ENCODE measurements at places on chromosomes 2 and 18.
A peak's percentile ranks its signal among the peaks of the same experiment; 100 is the strongest.

DNA sequence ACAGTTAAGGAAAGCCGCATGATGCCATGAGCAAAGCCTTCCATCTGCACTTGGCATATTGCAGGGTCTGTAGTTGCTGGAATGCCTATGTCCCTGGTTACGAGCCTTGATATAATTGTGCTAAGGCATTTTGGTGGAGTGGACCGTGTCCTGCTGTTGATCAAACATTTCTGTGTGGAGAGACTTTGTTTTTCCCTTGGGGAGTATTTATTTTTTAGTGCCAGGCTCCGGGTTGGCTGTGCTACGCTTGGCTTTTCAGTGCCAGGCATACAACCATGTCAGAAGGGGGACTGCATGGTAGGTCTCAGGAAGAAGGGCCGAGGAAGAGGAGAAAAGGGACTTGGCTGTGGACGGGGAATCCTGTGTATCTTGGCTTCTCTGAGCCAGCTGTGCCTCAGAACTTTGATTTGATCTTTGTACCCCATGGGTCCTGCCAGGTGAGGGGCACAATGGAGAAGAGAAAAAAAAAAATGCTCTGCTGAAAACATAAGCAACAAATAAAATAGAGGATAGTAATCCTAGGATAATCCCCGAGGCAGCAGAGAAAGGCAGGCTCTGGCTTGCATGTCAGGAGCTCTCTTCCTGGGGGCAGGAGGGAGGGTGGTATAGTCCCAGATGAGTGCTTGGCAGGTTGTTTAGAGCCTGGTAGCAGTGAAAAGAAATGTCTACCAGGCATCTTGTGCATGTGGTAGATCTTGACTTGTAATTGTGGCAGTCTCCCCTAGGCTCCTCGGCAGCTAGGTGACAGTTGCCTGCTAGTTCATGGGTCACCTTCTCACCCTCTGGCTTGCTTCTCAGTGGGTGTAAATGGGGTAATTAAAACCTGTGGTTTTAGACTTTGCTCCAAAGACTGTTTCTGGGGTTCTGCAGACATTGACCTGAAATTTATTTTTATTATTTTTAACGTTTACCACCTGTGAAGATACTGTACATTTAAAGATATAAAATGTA is 233.0 kb downstream of the NEDD4L start:
- DNase-seq: no peak

GRCh38 chr2:67997528-67997900 is 65.3 kb downstream of the C1D start:
- DNase-seq: no peak

DNA sequence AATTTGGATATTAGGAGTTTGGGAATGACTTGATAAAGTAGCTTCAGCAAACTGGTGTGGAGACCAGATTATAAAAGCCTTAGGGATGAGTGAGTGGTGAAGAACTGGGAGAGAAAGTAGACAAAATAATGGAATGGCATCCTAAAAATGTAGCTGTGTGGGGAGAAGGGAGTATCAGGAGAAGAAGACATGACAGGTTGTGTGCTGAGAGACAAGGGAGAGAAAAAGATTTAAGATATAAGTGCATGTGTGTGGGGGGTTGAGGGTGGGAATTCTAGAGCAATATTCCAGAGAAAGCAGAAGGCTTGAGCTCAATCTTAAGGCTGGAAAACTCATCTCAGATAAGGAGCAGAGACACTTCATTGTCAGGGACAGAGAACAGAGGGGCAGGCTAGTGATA is 159.5 kb downstream of the HNMT start:
- no peak for DNase-seq

DNA sequence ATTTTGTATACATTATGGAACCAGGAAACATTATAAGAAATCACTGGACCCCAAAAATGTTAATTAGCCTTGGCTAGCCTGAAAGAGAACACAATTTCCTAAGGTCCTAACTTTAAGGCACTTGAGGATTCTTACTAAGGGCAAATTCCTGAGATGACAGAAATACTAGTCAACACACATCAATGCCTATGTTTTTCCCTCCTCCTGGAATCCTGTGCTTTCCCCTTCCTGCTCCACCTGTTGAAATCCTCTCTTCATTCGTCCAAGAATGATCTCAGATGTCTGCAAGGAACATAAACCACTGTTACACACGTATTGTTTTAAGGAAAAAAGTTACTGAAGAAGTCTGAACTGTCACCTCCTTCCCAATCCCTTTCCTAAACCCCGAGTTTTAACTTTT is 21.2 kb upstream of the DARS1 start:
- no peak for DNase-seq

DNA sequence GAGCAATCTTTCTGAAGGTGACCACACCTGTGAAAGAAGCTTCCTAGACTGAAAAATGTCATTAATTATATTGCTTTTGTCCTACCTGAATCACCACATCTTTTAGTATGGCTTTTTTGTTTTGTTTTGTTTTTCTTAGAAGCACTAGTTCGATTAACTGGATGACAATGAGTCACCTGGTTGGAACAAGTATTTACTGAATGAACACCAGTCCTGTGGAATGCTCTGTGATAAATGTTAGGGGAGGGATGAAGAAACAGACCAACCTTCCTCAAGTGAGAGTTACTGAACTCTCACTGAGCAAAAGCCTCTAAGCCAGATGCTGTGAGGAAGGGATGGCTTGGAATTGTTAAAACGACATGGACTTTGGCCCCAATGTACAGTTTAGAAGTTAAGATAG is 26.8 kb upstream of the DCC start:
- no peak for DNase-seq

DNA sequence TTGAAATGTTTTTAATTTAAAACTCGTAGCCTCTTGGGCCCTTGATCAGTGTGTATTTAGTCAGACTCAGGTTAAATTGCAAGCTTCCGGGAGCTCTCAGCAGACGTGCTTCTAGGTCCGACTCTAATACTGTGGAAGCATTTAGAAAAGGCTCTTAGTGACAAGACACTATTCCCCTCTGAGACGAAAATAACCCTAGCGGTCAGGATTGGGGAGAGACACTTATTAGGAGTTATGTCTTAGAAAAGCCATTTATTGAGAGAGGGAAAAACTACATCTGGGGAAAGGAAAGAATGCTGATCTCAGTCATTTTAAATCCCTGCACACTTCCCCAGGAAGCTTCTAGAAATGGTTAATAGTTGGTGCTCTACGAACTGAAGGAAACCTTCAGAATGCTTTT is 110.5 kb upstream of the NCK2 start:
- no peak for DNase-seq

DNA sequence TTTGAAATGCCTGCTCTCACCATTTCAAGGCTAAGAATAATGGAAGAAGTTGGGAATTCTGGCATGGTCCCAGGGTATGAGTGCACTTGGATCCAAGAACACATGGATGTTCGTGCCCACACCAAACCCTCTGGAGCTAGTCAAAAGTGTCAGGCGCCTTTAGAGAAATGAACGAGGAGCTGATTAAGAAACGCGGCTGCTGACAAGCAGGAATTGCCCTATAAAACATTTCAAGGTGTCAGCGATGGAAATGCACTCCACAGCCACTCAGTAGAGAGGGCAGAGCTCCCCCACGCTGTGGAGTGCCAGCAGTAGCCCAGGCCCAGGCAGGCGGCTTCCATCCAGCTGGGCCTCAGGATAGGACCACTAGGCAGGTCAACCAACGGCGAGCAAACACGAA is 213.7 kb downstream of the TTC32 start:
- no peak for DNase-seq

DNA sequence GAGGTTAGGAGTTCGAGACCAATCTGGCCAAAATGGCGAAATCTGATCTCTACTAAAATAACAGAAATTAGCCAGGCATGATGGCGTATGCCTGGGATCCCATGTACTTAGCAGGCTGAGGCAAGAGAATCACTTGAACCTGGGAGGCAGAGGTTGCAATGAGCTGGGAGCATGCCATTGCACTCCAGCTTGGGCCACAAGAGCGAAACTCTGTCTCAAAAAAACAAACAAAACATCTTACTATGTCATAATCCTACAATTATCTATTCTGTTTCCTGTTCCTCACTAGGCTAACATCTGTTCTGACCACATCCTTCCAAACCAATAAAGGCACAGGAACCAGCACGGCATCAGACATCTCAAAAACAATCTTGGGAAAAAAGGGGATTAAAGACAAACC is 361.8 kb upstream of the UBE2E3 start:
- no peak for DNase-seq

DNA sequence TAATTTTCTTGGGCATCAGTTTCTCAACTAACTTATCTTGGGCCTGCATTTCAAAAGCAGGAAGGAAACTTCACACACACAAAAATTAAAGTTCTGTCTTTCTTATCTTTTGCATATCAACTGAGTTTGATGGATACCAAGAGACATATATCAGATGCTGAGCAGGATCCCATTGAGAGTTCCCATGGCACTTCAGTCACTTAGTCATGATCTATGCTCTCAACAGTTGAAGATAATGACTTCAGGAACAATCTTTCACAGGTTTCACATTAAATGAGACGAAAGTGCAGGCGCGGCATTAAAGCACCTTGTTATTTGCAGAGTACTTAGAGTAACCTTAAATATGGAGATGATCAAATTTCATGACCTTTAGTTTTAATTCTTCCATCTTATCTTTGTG is 2139.8 kb upstream of the CELF4 start:
- DNase-seq: no peak

- DNase-seq: no peak
These were observed 9.4 kb upstream of the CRYBA2 start for GRCh38 chr2:219002395-219003266.

GRCh38 chr2:230796280-230796862 is 68.4 kb upstream of the ITM2C start:
- DNase-seq: no peak

GRCh38 chr18:74679006-74679678 is 81.5 kb downstream of the ZNF407 start:
- DNase-seq: no peak

DNA sequence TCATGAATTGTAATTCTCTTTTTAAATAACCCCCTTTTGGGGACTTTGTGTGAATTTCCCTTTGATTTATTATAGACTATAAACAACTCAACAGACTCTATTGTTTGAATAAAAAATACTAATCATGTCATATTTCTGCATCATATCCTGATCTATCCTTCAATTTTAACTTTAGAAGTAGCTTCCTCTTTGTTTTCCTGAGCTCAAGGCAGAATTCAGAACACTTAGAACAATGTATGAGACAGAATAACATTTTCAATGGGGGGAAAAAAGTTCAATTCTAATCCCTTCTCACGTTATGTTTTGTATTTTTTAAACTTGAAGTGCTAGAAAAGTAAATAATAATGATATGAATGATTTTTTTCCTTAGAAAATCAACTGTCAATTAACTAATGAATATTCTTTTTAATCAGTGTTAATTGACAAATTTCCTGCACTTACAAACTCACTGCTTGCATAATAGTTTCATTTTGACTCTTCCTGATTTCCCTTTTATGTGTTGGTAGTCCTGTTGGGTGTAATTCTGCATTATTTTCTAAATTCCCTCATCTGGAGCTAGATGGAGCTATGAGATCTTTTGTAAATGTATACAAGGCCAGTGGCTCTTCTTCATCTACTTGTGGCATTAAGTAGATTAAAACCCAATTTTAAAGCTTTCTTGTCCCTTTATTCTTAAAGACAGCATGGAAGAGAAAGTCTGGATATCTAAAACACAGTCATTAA is 326.1 kb downstream of the PARD3B start:
- peak; percentile 60 for DNase-seq

GRCh38 chr2:172639823-172640222 is 83.9 kb downstream of the PDK1 start:
- peak; percentile 46 for DNase-seq

GRCh38 chr18:371609-371982 is 103.7 kb upstream of the THOC1 start:
- DNase-seq: peak; percentile 37

DNA sequence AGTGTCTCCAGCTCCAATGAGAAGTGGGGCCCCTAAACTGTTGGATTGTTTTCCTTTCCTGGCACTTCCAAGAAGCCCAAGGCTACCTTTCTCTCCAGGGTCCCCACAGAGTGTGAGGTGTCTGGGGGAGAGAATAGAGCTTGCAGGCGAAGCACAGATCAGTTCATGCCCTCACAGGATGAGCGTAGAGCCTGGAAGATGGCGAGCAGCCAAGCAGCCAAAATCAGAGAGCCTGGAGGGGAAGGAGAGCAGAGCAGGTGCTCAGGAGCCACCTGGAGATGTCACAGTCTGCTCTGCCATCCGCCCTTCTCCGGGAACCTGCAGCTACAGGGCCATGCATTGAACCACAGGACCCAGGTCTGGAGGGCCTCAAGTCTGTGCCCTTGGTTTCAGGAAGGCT is 54.7 kb upstream of the TCF7L1 start:
- DNase-seq: no peak

DNA sequence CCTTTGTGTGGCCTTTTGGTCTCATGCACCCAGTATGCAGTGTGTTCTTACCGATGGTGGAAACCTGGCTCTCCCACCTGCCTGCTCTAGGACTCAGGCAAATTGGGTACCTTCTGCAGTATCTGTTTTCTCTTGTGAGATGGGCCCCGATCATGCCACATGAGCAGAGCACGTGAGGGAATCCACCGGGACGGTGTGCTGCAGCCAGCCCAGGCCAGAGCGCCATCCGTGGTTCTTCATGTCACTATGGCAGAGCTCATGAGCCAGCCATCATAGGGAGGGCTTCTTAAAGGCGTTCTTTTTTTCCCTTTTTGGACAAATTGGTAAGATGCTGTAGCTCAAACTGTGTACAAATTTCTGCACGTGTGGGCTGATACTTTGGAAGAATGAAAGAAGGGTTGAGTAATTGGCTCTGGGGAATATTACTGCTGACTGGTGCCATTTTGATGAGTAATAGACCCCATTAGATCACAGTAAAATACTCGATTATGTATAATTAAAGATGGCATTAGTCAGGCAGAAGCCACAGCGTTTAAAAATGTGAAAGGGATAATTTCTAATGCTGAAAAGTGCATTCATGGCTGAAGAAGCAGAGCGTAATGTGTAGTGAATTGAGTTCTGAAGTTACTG is 19.2 kb downstream of the SH3RF3 start:
- no peak for DNase-seq

- no peak for DNase-seq
These were observed 47.7 kb upstream of the GBX2 start for GRCh38 chr2:236215761-236216333.

DNA sequence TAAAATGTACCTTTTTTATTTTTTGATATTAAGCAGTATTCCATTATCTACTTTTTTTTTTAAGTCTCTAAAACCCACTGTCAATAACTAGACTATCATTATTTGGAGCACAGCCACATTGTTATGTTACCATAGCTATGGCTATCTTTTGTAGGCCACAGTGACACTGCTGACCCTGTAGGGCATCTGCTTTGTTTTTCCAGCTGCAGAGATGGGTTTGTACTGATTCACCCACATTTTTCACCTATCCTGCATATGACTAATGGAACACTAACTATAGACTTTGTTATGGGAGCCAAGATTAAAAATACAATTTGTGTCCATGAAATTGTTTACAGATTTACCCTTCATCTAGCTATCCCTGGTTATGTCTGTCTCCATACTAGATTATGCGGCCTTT is 21.6 kb upstream of the OTX1 start:
- DNase-seq: no peak

DNA sequence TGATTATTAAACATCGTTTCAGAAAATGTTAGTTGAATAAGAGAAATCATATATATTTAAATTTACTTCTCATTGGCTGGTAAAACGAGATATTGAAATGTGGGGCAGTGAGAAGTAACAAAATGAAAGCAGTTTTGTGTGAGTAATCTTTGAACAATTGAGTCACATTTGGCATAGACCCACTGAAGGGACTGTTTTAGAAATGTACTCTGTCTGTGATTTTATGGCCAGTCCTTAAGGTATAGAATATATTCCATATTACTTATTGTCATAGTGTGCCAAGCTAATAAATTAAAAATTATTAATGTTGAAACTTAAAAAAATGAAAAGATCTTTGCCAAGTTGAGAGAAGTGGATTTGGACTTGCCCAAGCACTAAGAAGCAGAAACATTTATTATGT is 222.4 kb upstream of the COL3A1 start:
- no peak for DNase-seq
